ENCODE measurements at places on chromosomes 11 and 22. TPM values are rescaled to one million over a fixed set of nuclear protein-coding genes. Genes with fewer than 3 reads are reported as not detected.

RPS6KB2 gene
- 86.5 TPM for total RNA-seq

APOA1 gene
- not detected for total RNA-seq

HTR3B gene
- total RNA-seq: not detected

MYO18B gene
- not detected for total RNA-seq

OR52N4 gene
- total RNA-seq: not detected

CCDC15 gene
- total RNA-seq: 3.1 TPM

MRGPRF gene
- total RNA-seq: 1.2 TPM

PICK1 gene
- total RNA-seq: 55.6 TPM

GRCh38 chr11:123452794-123453193 lies 22.7 kb downstream of the GRAMD1B start:
- DNase-seq: no peak

GRCh38 chr22:31789803-31790202 lies 36.0 kb downstream of the DEPDC5 start:
- DNase-seq: no peak

DNA sequence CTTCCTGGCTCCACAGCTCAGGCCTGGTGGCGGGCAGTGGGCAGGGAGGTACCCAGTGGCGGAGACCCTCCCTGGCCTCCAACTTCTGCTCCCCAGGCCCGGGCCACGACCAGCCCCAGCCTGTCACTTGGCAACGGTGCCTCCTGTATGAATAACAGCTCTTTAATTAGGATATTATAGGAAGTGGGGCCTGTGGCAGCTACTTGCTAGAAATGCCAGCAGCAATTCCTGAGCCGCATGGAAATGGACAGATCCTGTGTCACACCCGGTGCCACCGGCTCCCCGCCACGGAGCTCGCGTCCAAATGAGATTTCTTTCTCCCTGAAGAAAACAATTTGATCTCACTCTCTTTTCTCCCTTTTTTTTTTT lies 104.5 kb downstream of the CHST1 start:
- DNase-seq: no peak

DNA sequence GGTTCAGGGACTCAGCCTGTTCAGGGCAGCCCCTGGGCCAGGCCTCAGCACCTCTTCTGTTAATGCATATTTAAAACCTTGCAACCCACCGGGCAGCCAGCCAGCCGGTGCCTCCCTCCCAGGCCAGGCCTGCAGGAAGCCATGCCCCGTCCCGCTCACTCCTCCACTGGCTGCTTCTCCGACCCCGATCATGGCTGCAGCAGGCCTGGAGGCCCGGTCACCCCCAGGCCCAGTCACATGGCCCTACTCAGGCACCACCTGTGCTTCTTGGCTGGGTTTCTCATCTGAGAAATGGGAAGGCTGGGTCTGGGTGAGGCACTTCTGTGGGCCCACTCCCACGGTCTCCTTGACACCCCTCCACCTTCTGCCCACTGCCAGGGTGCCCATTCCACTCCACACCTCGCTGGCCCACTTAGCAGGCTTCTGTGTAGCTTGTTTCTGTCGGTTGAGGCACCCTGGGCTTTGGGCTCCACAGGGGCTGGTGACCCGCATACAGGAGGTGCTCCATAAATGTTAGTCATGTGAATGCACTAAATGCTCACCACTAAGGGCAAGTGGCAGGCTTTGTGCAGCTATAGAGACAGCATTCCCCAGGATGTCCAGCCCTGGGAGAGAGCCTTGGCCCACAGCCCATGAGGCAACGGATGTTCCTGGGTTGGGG lies 11.4 kb downstream of the RTN4R start:
- DNase-seq: no peak

DNA sequence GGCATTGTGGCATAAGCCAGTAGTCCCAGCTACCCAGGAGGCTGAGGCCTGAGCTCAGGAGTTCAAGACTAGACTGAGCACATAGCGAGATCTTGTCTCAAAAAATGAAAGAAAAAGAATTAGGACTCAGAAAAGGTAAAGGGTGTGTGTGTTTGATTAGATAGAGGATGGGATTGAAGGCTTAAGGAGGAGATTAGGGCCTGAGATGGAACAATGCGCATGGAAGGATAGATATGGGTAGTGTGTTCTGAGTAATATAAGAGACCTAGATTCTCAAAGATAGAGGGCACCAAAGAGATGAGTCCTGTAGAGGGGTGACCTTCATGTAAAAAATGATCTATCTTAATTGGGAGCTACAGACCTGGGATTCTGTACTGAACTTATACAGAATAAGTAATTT lies 17.3 kb upstream of the RAB30 start:
- DNase-seq: no peak

GRCh38 chr11:93520726-93521509 lies 22.3 kb downstream of the SMCO4 start:
- DNase-seq: no peak

- no peak for DNase-seq
Measured at GRCh38 chr11:38900211-38900610, 2302.2 kb upstream of the RAG2 start.

GRCh38 chr11:5131584-5132335 lies 6.4 kb downstream of the OR52A5 start:
- no peak for DNase-seq

DNA sequence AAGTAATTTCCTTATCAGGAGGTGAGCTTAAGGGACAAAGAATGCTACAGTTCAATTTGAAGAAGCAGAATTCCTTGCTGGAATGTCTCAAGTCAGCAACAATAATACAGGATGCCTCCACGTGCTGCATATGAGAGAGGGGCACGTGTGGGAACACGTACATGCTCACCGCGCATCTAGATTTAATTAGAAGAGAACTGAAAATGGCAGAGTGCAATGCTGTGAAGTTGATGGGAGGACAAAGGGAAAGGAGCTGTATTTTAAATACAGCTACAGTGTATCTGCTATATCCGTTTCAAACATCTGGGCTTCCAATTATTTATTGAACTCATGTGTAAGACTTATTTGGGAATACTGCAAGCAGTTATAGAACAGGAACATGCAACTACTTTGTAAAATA lies 328.7 kb downstream of the SOX6 start:
- no peak for DNase-seq

DNA sequence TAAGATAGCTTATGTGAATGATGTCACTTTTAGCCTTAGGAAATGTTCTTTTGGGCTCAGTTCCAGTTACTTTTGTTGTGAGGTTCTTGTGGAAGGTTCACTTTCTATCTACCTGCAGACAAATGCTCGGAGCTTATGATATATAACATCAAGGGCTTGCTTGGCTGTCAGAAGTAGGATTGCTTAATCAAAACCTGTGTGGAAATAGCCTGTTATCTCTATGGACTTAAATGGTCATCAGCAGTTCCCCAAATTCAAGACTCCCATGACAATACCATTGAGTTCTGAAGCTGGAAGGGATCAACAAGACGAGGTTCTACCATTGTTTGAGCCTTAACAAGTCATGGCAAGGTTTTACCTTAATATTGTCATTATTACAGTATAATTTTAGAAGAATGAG lies 43.8 kb downstream of the FLI1 start:
- DNase-seq: no peak

DNA sequence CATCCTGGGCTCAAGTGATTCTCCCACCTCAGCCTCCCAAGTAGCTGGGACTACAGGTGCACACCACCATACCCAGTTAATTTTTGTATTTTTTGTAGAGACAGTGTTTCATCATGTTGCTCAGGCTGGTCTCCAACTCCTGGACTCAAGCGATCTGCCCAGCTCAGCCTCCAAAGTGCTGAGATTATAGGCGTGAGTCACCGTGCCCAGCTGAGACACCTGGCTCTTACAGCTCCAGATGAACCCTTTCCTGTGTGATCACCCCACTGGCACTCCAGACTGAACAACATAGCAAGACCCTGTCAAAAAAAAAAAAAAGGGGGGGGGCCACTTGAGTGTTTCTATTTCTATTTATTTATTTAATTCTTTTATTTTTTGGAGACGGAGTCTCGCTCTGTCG lies 1.0 kb upstream of the ADSL start:
- DNase-seq: no peak

DNA sequence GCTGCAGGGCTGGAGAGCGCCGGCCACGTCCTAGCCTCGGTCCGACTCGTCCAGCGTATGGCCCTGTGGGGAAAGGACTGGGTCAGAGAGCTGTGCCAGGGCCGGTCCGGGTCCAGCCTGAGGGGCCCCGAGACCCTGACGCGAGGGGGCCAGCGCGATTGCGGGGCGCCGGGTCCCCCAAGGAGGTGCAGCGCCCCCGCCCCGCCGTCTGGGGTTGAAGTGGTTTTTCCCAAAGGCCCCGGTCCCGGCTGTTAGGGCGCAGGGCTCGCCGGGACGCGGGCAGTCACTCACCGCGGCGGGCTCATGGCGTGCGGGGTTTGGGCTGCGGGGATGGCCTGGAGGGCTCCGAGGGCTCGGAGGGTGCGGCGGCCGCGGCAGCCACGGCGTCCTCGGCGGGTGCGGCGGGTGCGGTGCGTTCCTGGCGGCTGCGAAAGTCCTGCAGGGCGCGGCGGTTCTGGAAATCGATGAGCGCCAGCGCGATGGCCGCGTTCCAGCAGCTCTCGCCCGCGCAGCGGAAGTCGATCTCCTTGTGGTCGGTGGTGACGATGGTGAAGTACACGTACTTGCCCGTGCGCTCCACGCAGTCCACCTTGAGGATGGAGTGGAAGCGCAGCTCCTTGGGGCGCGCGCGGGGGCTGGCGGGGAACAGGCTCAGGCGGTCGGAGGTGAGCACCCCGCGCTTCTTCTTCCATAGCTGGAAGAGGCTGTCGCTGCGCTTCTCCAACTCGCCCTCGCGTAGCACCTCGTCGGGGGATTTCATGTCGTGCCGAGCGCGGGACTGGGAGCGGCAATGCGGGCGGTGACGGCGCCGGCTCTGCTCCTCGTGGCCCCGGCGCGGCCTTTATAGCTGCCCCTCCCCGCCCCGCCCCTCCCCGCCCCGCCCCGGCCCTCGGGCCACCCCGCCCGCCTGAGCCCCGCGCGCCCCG lies at the start of gene PHLDA2:
PHLDA2 (minus strand) TSS at position 816 of the 926 bp plus-strand sequence; CDS start at position 760, 56 bp downstream.
- DNase-seq: no peak

GRCh38 chr11:129825380-129825779 lies 9.7 kb downstream of the TMEM45B start:
- DNase-seq: no peak

- DNase-seq: no peak
Measured at GRCh38 chr11:13052130-13052571, 43.0 kb downstream of the RASSF10 start.

DNA sequence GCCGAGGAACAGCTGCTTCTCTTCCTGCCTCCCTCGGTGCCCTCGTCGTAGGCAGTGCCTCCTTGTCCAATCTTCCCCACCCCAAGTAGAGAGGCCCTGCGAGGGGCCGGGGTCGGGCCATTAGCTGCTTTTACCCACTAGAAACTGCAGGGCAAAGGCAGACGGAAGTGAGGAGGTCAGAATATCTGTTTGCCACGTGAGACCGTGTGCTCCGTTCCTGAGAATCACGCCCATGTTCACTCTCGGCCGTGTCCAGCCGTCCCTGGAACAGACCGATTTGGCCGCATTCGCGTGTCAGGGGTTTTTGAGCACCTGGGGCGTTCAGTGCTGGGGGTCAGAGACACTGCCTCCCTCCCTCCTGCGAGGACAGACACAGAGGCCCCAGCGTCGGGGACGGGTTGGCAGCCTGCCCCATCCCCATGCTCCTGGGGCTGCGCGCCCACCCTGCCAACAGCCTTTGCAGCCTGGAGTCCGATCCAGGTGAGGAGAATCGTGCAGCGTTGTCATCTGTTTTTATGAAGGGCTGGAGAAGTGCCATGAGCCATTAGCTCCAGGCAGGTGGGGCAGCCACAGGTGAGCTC lies 982.2 kb downstream of the BRD1 start:
- DNase-seq: no peak

DNA sequence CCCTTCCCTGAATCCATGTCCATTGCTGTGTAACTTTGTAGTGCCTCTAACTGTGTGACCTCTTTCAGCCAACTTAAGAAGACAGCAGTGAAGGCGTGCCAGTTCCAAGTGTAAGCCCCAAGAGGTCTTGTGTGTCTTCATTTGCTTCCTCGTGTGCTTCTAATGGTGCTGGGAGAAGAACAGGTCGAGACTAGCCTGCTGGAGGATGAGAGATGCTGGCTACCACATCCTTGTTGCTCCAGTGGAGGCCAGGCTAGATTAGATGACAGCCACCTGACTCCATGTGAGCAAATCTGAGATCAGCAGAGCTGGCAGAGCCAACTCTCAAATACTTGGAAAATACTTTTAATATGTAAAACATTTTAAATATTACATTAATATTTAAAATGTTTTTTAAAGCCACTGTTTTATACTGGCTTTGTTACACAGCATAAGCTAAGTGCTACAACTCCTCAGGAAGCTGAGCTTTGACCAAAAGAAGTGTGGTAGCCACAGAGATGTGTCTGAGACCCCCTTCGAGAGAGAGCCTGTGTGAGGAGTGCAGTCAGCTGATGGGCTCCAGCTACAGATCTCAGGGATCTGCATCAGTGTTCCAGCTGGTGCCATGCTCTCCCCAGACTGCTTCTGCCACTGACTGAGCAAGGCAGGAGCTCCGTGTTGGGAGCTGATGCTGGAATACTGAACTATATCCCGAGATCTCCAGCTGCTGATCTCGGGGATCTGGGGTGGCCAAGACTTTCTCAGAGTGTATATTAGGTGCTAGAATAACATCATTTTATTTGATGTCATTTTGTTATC lies 8.9 kb downstream of the KCNJ11 start:
- DNase-seq: no peak

- no peak for DNase-seq
Measured at GRCh38 chr11:119370486-119371046, 10.9 kb downstream of the USP2 start.

- no peak for DNase-seq
Measured at GRCh38 chr11:14052198-14052597, 89.7 kb downstream of the SPON1 start.

DNA sequence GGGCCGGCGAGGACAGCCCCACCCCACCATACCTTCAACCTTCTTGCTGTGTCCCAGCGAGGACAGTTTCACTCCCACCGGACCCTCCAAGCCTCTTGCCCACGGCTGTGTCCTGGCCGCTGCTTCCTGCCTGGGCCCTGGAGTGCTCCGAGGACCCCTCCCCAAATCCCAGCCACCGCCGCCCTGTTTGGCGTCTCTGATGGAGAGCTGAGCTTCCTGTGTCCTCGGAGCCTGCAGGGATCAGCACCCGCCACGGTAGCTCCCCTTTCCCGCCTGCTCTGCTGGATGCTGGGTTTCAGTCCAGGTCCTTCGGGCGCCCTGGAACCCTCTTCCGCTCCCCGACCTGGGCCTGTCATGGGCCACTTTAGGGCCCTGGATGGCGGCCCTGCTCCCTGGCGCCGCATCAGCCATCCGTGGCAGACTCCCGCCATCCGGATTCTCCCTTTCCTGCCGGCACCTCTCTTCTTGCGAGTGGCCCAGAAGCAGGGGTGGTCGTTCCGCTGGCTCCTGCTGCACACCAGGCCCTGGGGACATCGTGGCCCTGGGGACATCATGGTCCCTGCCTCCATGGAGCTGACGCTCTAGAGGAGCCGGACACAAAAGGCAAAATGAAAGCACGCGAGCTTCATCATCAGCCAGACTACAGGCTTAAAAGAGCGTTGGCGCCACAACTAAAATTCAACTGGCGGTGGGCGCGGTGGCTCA lies 34.3 kb upstream of the GAL start:
- DNase-seq: no peak

GRCh38 chr22:29524442-29525191 lies 28.9 kb downstream of the THOC5 start:
- no peak for DNase-seq

All from kidney epithelial cell (primary cell).